ENCODE measurements at places on chromosomes 7 and 10. TPM values are rescaled to one million over a fixed set of nuclear protein-coding genes. Genes with fewer than 3 reads are reported as not detected.

GRCh38 chr7:124652237-124652636, 113.4 kb downstream of the GPR37 start:
- no peak for DNase-seq

The FXYD4 gene
- 0.54 TPM for polyA plus RNA-seq

The GDF10 gene
- polyA plus RNA-seq, result 2.4 TPM

DNA sequence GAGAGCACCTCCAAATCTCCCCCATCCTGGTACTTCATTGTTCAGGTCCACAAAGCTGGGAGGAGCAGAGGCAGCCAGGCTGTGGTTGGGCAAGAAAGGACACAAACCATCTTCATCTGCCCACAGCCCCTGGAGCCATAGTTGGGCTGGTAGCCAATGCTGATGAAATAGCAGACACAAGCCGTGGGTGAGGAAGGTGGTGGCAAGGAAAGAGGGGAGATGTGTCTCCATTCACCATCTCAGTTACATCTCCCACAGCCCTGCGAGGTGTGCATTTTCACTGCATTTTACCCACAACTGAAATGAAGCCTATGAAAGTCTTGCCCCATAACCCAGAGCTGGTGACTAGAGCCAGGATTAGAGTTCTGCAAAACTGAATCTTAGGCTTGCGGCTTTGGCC, 35.0 kb downstream of the PIK3AP1 start:
- DNase-seq, result no peak

The SOSTDC1 gene
- 47.4 TPM for polyA plus RNA-seq

The AKR1C4 gene
- polyA plus RNA-seq, result not detected

- DNase-seq, result no peak
Measured at GRCh38 chr10:83142074-83142563, 997.2 kb upstream of the GHITM start.

- no peak for DNase-seq
Measured at GRCh38 chr7:778271-778967, 51.3 kb upstream of the PRKAR1B start.

DNA sequence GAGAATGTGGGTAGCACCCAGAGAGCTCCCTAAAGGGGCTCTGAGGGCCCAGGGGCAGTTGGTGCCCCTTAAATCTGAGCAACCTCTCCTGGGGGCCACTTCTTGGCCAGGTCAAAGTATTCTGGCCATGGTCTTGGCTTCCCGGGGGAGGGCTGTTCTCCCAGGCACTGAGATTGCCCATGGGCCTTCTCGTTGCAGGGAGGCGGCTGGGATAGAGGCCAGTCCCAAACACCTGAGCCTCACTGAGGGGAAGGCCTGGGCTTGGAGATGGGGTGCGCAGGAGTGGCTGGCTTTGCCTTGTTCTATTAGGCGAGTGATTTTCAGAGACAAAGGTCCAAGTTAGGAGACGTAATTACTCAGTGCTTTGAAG, 33.5 kb downstream of the ZNF783 start:
- DNase-seq, result no peak

- no peak for DNase-seq
Measured at GRCh38 chr7:158410720-158411119, 176.9 kb downstream of the PTPRN2 start.

DNA sequence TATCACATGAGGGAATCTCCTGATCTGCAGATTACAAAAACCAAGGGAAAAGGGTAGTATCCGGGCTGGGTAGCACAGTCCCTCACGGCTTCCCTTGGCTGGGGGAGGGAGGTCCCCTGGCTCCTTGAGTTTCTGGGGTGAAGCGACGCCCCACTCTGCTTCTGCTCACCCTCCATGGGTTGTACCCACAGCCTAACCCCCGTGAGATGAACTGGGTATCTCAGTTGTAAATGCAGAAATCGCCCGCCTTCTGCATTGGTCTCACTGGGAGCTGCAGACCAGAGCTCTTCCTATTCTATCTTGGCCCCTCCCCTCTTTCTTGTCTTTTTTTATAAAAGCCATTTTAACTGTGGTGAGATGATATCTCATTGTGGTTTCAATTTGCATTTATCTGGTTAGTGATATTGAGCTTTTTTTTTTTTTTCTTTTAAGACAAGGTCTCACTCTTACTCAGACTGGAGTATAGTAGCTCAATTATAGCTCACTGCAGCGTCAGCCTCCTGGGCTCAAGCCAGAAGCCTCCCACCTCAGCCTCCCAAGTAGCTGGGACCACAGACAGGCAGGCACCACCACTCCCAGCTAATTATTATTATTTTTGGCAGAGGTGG, 87.8 kb downstream of the ABCC2 start:
- no peak for DNase-seq

The UNC5B gene
- polyA plus RNA-seq, result 50.9 TPM

All from renal cortex interstitium (tissue), 15 donors.